ENCODE measurements at places on chromosomes 2 and 18. TPM values are rescaled to one million over a fixed set of nuclear protein-coding genes. Genes with fewer than 3 reads are reported as not detected.

GNAL gene
- total RNA-seq, result 0.84 TPM

ASPRV1 gene
- 0.84 TPM for total RNA-seq

RAD51AP2 gene
- total RNA-seq, result not detected

ABCB6 gene
- total RNA-seq, result 1.3 TPM

HOXD12 gene
- total RNA-seq, result not detected

KHK gene
- total RNA-seq, result 0.52 TPM

SLC14A1 gene
- total RNA-seq, result 2.5 TPM

MC2R gene
- under 0.01 TPM for total RNA-seq

SMIM21 gene
- not detected for total RNA-seq

EML6 gene
- 0.73 TPM for total RNA-seq

AKAIN1 gene
- not detected for total RNA-seq

ANKRD30B gene
- not detected for total RNA-seq

MFSD2B gene
- total RNA-seq, result 1.5 TPM

SPC25 gene
- total RNA-seq, result 1.3 TPM

CXCR4 gene
- 1,915 TPM for total RNA-seq

SERPINB5 gene
- total RNA-seq, result not detected

ZC3H15 gene
- 164 TPM for total RNA-seq

KATNAL2 gene
- 0.42 TPM for total RNA-seq

TXNDC2 gene
- total RNA-seq, result 0.10 TPM

RBKS gene
- total RNA-seq, result 12.1 TPM

MATN3 gene
- total RNA-seq, result not detected

GPBAR1 gene
- total RNA-seq, result 2.9 TPM

FAHD2A gene
- 12.2 TPM for total RNA-seq

C2orf78 gene
- total RNA-seq, result not detected

TTN gene
- total RNA-seq, result 47.6 TPM

TGOLN2 gene
- 154 TPM for total RNA-seq

EPB41L3 gene
- total RNA-seq, result 24.9 TPM

LIPG gene
- not detected for total RNA-seq

AGPS gene
- total RNA-seq, result 23.6 TPM

MREG gene
- 1.9 TPM for total RNA-seq

SERPINB11 gene
- not detected for total RNA-seq

PTPRM gene
- total RNA-seq, result 8.0 TPM

DSG4 gene
- not detected for total RNA-seq

SULT1C2 gene
- total RNA-seq, result not detected

CFAP65 gene
- total RNA-seq, result 0.10 TPM

LCT gene
- 0.10 TPM for total RNA-seq

NFATC1 gene
- total RNA-seq, result 23.9 TPM

LRRTM4 gene
- total RNA-seq, result 0.10 TPM

EGR4 gene
- 0.52 TPM for total RNA-seq

POLR1B gene
- total RNA-seq, result 8.2 TPM

POTEJ gene
- not detected for total RNA-seq

GRB14 gene
- 2.0 TPM for total RNA-seq

ARHGAP15 gene
- 334 TPM for total RNA-seq

GALNT14 gene
- 0.31 TPM for total RNA-seq

CABLES1 gene
- total RNA-seq, result 0.10 TPM

RALBP1 gene
- 15.6 TPM for total RNA-seq

NOL4 gene
- total RNA-seq, result not detected

MSTN gene
- not detected for total RNA-seq

HDLBP gene
- 121 TPM for total RNA-seq

HSPE1 gene
- 35.7 TPM for total RNA-seq

SLC30A3 gene
- not detected for total RNA-seq

IL36RN gene
- not detected for total RNA-seq

DIPK1C gene
- total RNA-seq, result not detected

TOGARAM2 gene
- total RNA-seq, result 0.73 TPM

ADI1 gene
- 25.6 TPM for total RNA-seq

Measured in mononuclear cell (primary cell).